ENCODE measurements at places on chromosomes 7 and 10. TPM values are rescaled to one million over a fixed set of nuclear protein-coding genes. Genes with fewer than 3 reads are reported as not detected.

FBXL13 gene
- 2.2 TPM for total RNA-seq

KIAA1217 gene
- 19.7 TPM for total RNA-seq

VWA2 gene
- 2.7 TPM for total RNA-seq

HGF gene
- total RNA-seq, result 0.32 TPM

FGL2 gene
- not detected for total RNA-seq

AKR1C2 gene
- total RNA-seq, result 1.2 TPM

ZNF736 gene
- 0.07 TPM for total RNA-seq

CRYGN gene
- total RNA-seq, result 1.6 TPM

HOXA10 gene
- not detected for total RNA-seq

GRCh38 chr10:113052076-113052830 is 102.2 kb downstream of the TCF7L2 start:
- DNase-seq, result no peak

DNA sequence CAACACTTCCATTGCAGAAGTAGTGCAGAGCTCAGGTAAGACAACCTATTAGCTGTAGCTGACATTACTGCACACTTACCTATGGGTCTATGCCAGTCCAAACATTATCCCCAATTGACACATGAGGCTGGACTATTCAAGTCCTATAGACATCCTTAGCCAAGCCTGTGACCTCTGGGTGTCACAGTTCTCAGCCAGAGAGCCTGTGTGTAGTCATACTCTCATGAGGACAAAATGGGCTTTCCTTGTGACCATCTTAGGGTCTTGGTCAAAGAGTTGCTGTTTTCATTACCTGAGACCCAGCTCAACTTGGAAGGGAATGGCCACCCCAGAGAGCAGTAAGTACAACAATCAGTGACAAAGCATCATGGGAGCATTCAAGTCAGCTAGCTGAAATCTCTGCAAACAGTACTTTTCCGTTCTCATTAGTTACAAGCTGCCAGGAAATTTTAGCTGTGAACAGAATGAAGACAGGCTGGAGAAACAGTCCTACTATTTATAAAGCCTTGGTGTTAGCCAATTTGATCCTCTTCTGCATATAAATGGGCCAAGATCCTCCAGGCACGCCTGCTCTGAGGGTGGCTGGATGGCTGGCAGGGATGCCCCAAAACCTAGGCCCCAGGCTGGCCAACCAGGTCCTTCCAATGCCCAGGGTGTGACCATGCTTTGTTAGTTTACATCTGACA is 44.3 kb downstream of the NUDCD3 start:
- DNase-seq, result no peak

GRCh38 chr10:80700760-80701444 is 163.2 kb downstream of the SH2D4B start:
- no peak for DNase-seq

DNA sequence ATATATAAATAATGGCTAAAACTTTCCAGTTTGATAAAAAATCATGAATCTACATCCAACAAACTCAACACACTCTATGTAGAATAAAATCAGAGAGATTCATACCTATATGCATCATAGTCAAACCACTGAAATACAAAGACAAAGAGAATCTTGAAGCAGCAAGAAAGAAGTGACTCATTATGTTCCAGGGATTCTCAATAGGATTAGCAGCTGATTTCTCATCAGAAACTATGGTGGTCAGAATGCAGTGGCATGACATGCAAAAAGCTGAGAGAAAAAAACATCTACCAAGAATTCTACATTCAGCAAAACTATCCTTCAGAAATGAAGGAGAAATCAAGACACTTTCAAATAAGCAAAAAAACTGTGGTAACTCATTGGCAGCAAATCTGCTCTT is 187.4 kb downstream of the RNLS start:
- no peak for DNase-seq

DNA sequence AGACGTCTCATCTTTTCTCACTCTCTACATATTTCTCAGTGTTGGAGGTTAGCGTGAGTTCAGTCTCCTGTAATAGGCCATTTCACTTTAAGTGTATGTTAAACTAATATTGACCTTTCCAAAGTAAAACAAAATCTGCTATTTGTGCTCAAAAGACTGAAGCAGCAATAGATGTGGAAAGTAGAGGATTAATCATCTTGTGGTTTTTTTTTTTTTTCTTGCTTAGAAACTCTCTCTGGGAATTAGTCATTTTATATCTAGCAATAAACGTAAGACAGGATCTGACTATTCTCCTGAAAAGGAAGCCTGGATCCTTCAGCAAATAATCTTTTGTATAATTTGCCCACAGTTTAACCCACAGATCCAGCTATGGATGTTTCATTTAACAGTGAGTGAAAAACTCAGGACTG is 81.7 kb downstream of the NRP1 start:
- no peak for DNase-seq

- DNase-seq, result no peak
Observed at GRCh38 chr7:120709972-120710320, 148.0 kb downstream of the TSPAN12 start.

GRCh38 chr7:92925876-92926696 is 89.7 kb upstream of the CDK6 start:
- peak; percentile 65 for DNase-seq

DNA sequence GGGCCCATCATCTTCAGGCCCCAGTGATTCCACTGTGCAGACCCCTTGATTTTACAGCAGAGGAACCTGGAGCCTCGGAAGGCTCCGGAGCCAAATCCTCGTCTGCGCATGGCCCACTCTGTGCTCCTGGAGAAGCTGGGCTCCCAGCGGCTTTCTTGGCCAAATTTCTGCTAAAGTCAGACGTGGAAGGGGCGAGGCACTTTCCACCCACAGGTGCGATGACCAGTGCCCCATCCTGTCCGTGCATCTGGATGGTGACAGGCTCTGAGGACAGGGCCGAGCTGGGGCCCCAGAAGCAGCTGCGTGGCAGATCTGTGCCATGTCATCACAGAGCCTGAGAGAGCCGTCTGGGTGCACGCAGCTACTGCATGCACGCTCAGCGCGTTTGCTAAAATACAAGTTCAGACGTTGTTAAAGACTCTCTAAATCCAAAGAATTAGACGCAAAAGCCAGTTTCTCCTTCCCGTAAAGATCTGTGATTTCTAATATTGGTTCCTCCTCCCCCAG is 57.2 kb downstream of the JAKMIP3 start:
- no peak for DNase-seq

DNA sequence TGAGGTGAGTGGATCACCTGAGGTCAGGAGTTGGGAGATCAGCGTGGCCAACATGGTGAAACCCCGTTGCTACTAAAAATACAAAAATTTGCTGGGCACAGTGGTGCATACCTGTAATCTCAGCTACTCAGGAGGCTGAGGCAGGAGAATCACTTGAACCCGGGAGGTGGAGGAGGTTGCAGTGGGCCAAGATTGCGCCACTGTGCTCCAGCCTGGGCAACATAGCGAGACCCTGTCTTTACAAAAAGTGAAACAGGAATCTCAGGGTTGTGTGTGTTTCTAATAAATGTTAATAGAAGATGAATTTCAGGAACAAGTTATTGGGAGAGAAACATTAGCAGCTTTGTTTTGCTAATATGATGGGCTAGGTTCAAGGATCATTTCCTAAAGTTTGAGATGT is 19.9 kb downstream of the PPP2R2D start:
- no peak for DNase-seq

GRCh38 chr10:48470115-48470892 is 134.6 kb downstream of the ARHGAP22 start:
- no peak for DNase-seq

- peak; percentile 69 for DNase-seq
Observed at GRCh38 chr10:86960003-86960862, 1.8 kb downstream of the SNCG start.

DNA sequence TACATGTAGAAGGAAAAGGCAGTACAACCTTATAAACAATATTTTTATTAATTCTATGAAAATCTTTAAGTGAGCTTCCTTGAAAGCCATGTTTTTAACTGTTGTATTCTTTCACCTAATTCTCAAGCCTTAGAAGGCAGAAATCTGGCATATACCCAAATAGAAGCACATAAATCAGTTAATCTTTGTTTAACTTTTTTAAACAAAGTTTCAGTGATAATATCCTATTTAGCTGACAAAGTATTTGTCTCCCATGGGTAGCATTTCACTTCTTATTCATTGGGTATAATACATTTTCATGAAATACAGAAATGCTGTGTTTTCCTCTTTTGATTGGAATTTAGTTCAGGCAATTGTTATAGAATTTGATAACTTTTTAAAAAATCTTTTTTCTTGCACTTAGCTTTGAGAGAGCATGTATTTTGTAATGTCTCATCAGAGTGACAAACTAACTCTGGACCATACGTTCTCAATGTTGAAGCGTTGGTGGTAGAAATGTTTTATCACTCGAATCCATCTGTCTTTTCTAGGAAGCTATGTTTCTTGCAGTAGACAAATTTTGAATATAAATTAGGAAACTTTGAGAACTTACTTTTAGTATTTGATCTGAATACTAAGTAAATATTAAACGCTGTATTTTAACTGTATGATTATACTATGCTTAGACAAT is 78.1 kb downstream of the CREM start:
- DNase-seq, result no peak

DNA sequence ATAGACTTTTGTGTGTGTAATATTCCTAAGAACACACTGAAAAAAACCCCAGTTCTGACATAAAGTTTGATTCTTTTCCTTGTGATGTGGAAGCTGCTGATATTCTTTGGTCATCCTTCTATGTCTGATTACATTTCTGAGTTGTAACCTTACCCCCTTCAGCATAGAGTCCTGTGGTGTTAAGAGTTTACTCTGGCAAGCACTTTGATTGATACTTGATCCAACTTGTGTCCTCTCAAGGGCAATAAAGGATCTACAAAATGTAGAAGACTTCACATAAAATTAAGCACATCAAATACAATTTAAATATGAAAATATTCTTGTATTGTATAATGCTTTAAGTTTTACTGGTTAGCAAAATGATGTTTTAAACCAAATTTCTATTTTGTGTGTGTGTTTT is 221.7 kb upstream of the DKK1 start:
- no peak for DNase-seq

DNA sequence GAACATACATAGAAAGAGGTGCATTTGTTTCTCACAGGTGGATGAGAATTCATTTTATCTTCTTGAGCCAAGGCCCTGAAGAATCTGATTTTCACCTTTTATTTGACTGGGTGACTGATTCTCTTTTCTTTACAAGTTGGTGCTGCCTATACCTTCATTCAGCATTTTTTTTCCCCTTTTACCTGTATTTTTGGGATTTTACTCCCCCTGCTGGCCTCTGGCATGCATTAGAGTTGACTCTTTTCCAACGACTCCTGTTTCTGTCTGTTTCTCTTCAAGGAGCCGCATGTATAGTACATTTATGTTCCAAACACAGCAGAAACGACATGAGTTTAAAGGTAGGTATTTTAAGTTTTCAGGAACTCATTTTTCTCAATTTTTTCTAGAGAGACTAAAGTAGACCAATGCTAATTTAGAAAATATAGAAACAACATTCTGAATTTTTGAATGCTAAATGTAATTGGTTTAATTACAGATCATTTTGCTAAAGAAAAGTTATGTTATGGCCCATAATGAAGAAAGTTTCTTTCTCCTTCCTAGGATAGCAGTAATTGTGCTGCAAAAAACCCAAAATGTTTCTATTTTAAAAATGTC is 149.8 kb upstream of the HDAC9 start:
- DNase-seq, result peak; percentile 46

DNA sequence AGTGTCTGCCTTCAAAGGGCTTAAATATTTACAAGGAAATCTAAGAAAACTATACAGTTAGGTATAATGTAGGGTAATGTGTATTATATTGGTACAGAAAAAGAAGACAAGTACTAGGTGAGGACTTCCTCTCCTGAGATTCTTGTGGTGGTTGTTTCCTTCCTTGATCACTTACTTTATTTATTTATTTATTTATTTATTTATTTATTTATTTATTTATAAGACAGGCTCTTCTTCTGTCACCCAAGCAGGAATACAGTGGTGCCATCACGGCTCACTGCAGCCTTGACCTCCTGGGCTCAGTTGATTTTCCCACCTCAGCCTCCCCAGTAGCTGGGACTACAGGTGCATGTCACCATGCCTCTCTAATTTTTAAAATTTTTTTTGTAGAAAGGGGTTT is 18.2 kb upstream of the DNAH11 start:
- DNase-seq, result no peak

GRCh38 chr10:45557275-45557905 is 115.2 kb downstream of the ZFAND4 start:
- DNase-seq, result no peak

DNA sequence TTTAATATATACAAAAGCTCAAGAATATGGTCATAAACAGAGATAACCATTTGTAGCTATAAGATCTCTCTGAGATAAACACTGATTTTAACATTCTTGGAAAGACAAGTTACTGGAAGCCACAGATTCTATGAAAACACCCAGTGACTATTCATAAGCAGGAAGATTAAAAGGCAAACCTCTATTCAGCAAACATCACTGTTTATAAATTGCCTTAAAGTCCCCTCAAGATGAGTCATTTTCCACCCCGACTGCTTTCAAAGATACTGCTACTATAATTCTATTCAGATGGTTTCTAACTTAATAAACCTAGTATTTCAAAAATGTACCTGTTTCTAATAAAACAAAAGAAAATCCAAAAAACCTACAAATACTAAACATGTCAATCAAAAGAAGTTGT is 21.0 kb downstream of the TM9SF3 start:
- no peak for DNase-seq

DNA sequence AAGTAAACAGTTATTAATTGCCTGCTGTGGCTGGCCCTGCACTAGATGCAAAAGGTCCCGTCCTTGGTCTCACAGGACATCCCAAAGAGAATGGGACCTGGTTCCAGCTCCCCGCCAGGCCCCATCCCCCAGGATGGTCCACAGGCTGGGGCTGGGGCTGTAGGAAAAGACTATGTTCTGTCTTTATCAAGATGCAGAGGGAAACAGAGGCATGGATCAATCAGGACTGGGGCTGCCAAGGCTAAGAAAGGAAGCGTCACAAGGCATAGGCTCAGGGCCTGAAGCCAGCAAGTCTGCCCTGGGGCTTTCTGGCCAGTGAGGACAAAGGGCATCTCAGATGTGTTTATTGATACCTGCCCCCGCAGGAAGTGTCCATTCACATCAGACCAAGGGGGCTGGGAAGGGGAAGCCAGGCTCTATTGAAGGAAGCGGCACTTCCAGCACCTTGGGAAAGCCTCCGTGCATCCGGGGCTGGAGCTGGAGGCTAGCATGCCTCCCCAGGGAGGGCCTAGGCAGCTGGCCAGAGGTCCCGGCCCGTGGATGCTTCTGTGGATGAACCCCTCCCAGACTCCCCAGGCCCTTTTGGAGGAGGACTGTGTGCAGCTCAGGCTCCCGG is 5.8 kb downstream of the VSIR start:
- DNase-seq, result no peak

GRCh38 chr7:88111140-88111743 is 108.6 kb downstream of the SRI start:
- no peak for DNase-seq

GRCh38 chr7:132437730-132438129 is 138.5 kb downstream of the PLXNA4 start:
- DNase-seq, result no peak

- DNase-seq, result no peak
Observed at GRCh38 chr7:21412957-21413356, 14.9 kb upstream of the SP4 start.

DNA sequence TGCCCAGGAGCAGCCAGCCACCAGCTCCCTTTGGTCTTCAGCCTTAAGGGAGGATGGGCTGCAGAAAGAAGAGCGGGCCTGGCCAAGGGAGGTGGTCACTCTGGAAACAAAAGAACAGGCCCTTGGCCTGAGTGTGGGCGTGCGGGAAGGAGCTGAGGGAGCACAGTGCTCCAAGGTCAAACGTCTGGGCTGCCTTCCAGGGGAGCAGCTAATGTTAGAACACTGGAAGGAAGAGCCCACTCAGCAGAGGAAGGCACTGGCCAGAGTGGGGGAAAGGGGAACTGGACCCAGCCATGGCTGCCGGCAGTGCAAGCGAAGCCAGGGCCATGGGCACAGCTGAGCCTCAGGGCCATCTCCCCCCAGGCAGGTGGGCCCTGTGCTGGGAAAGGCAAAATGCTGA is 42.7 kb downstream of the FAM53B start:
- no peak for DNase-seq
